ENCODE measurements at places on chromosomes 13 and 19.

GRCh38 chr13:109869312-109870237 lies 83.2 kb upstream of the IRS2 start:
- DNase-seq: no peak

- DNase-seq: no peak
Measured at GRCh38 chr19:17836530-17836929, 11.3 kb downstream of the JAK3 start.

- DNase-seq: no peak
Measured at GRCh38 chr19:2274931-2275535, 6.9 kb downstream of the PEAK3 start.

DNA sequence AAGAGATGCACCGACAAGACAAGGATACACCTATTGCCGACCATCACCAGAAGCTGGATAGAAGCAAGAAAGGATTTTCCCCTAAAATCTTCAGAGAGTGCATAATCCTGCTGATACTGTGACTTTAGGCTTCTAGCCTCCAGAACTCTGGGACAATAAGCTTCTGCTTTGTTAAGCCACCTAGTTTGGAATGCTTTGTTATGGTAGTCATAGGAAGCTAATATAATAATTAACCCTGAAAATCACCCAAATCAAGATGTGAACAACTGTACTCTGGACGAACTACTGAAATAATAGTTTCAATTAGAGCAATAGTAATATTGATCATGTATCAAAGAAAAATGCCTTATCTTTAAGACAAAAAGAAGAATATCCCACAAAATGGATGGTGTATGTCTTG lies 524.6 kb downstream of the EFNB2 start:
- no peak for DNase-seq

DNA sequence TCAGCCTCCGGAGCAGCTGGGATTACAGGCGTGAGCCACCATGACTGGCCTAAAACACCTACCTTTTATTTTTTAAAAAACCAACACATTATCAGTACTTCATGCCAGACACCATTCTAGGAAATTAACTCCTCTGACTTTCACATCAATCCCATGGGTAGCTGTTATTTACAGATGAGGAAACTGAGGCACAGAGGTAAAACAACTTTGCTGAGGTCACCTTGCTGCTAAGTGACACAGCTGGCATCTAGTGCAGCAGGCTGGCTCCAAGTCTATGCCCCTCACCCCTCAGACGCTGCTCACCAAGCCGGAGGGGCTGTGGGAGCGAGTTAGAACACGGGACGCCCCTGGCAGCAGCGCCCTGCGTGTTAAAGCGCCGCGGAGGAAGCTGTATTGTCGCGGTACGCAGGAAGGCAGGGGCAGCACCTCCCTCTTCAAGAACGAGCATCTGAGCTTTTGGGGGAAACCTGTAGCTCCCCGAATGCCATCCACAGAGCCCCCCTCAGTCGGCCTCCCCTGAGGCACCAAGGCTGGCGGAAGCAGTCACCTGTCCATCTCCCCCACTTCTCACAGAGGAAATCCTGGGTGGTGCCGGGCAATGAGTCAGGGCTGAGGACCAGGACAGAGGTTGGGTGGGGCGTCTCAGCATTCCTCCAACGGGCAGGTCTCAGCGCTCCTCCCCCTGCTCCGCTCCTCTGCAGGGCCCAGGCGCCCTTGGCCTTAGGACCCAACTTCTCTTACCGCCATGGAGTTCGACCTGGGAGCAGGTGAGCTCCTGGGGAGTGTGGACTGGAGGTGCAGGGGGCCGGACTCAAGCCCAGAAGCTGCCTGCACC lies at the start of gene C19orf33:
TSS of gene C19orf33 (plus strand) at position 735 of the 835 bp plus-strand sequence. CDS start at position 746, 11 bp downstream.
- DNase-seq: no peak

DNA sequence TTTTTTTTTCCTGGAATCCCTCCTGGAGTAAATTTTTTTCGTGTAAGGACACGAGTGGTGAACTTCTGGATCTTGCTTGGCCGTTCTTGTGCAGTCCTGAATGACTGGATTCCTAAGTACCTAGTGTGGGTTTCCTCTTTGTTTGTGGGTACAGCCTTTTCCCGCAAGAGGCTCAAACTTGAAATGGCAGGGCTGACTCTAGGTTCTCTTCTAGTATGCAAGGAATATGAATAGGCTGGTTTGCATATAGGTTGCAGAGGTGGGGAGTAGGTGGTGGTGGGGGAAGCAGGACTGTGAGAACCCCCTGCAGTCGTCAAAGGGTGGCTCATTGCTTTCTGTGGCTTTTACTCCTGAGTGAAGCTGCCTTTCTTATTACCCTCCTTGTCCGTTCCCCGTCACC lies 13.6 kb downstream of the UBAC2 start:
- peak; percentile 77 for DNase-seq

GRCh38 chr19:31297991-31298390 lies 51.2 kb downstream of the TSHZ3 start:
- no peak for DNase-seq
